Small intestine (tissue), 16 donors: ENCODE measurements at places on chromosomes 2 and 18.

- no peak for DNase-seq
These were observed 31.7 kb upstream of the COBLL1 start for GRCh38 chr2:164873210-164873908.

DNA sequence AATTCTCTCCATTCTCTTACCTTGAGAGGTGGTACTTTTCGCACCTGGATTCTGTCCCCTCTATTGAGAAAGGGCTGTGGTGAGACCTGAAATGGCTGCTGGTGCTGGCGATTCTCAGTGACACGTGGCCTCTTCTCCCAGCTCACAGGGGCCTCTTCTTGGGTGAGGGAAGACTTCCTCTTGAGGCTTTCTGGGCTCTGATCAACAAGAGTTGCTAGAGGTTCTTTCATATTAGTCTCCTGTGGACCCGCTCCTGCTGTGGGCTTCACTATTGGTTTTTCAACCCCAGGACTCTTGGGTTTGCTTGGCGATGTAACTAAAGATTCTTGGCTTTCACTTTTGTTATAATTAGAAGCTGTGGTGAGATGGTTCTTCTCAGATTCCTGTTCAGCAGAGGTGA is 76.3 kb upstream of the DTNB start:
- DNase-seq, result no peak

GRCh38 chr2:51013933-51014526 is 17.9 kb downstream of the NRXN1 start:
- no peak for DNase-seq

DNA sequence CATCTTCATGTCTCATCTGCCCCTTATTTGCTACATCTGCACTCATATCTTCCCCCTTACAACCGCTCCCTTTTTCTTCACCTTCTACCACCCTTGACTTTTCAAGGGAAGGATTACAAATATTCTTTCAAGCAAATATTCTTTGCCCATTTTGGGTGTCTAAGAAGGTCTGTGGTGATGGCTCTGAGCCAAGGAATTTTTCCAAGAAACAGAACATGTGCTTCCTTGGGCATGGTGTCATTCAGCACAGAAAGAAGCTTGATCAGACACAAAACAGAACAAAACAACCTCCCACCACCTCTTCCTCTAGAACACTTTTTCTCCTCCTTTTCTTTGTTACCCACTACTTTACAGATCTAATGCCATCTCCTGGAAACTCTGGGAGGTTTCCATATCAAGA is 313.7 kb downstream of the SATB2 start:
- DNase-seq, result no peak

- no peak for DNase-seq
These were observed 13.7 kb upstream of the GAL3ST2 start for GRCh38 chr2:241762933-241763369.

DNA sequence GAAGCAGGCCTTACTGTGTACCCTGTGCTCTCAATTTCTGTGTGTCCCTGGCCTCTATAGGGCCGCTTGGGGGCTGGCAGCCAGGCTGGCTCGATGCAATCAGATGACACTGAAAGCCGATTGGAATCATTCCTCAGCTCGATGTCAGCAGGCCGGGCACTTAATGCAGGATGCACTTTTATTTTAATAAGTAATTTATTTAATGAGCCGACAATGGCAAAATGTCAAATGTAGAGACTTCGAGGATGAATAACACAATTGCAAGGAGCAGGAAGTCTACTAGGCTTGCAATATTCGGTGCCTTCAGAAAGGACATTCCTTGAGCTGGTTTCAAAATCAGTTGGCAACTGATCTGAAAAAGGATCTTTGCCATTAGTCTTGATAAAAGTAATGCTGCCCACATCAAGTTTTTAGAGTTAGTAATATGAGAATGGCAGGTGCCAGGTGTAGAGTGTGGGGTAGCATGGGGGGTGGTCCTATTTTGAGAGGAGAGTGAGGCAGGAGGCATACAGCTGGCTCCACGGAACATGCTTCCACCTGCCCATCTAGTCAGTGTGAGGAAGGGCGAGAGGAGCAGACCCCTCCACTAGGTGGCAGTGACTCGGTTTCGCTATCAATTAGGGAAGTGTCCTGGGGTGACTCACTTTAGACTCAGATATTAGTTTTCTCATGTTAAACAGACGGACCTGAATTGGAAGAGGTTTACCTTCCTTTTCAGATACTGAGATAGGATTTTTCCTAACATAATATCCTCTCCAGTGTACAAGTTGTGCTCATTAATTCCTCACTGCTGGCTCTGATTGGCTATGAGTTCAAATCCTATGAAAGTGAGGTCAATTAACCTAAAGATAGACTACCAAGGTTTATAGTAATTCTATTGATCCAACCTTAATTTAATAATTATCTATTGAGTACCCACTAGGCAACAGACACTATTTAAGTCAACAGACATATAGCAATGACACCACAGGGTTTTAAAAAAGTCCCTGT is 80.9 kb downstream of the NABP1 start:
- peak; percentile 76 for DNase-seq

DNA sequence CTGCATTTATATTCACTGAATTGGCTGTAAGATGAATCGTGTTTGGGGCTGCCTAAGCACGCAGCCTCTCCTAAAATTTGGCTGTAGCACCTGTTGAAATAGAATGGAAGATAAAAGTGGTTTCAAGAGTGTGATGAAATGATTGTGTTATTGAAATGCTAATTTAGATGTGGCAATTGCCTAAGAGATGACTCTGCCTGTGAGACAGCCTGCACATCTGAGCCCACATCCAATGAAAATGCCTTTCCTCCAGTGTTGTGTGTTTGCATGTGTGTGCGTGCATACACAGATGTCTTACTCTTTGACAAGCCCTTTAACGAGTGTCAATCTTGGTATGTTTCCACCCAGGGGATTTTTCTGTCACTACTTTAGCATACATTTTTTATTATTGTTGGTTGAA is 346.9 kb downstream of the MEIS1 start:
- DNase-seq, result no peak

- no peak for DNase-seq
These were observed 54.0 kb downstream of the MFSD6 start for GRCh38 chr2:190462181-190462580.

DNA sequence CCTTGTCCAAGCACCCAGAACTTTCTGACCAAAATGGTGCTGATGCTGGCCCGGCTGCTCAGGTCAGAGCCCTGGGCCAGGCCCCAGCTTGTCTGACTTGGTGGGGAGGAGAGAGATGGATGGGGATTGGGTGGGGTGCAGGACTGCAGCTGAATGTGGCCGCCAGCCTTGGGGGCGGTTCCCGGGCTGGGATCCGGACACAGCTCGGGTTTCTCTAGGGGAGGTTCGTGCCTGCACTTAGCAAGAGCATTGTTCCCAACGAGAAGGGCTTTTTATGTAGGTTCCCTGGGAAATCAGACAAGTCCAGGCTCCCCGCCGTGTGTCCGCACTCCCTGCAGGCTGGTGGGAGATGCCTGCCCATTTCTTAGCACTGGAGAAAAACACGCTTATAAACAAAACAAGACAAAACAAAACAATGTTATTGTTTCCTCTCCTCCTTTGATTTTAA is 50.5 kb upstream of the HS6ST1 start:
- DNase-seq, result no peak

GRCh38 chr2:109352056-109352897 is 223.3 kb downstream of the SH3RF3 start:
- no peak for DNase-seq

DNA sequence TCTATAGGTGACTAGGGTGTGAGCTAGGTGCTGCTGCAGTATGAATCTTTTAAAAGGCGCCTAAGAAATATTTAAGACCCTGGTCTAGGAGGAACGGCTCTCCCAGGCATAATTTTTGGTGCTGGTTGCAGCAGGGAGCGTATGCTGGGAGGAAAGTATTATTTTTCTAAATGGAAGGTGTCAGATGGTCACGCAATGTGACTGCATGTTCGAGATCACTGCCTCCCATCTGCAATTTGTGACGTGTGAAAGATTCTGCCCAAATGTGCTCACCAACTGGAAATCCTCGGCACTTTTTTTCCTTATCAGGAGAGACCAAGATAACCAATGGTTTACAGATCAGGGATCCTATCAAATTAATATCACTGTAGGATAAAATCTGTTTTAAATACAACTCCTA is 95.6 kb upstream of the KLHL14 start:
- no peak for DNase-seq

GRCh38 chr2:167908786-167909185 is 338.6 kb downstream of the STK39 start:
- DNase-seq, result no peak

GRCh38 chr2:59276033-59276432 is 1034.9 kb upstream of the FANCL start:
- DNase-seq, result no peak

DNA sequence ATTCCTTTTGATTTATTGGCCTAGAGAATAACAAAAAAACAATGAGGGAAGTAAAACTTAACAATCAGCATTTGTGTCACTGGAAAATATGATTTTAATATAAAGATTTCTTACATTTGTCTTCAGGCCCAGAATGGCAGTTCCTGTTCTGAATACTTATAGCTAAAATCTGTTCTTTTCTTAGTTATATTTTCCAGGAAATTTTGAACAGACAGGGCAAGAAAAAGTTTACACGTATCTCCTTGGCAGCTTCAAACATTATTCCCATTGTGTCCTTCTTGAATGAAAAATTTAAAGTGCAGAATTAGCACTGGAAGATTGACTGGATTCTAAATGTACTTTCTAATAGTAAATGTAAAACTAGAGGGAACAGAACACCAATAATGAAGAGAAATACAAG is 1454.0 kb upstream of the PIK3C3 start:
- no peak for DNase-seq

GRCh38 chr18:1846640-1847039 is 724.7 kb downstream of the METTL4 start:
- DNase-seq, result no peak

DNA sequence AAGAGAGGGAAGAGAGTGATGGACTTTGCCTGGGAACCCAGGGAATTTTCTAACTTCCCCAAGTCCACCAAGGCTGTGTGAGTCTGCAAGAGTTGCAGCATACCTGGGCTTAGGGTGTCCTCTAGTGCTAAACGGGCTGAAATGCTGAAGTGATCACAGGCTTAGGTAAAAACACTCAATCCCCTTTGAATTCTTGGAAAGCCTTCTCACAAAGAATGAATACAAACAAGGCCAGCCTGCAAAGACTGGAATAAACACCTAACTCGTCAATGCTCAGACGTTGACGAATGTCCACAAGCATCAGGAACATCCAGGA is 30.0 kb upstream of the BMP10 start:
- no peak for DNase-seq

- no peak for DNase-seq
These were observed at the start of gene SLC14A1 for GRCh38 chr18:45723567-45724355. Gene SLC14A1, plus strand, starts transcription at chr18:45724181. Its CDS starts 6,140 bp downstream, at chr18:45730321.

DNA sequence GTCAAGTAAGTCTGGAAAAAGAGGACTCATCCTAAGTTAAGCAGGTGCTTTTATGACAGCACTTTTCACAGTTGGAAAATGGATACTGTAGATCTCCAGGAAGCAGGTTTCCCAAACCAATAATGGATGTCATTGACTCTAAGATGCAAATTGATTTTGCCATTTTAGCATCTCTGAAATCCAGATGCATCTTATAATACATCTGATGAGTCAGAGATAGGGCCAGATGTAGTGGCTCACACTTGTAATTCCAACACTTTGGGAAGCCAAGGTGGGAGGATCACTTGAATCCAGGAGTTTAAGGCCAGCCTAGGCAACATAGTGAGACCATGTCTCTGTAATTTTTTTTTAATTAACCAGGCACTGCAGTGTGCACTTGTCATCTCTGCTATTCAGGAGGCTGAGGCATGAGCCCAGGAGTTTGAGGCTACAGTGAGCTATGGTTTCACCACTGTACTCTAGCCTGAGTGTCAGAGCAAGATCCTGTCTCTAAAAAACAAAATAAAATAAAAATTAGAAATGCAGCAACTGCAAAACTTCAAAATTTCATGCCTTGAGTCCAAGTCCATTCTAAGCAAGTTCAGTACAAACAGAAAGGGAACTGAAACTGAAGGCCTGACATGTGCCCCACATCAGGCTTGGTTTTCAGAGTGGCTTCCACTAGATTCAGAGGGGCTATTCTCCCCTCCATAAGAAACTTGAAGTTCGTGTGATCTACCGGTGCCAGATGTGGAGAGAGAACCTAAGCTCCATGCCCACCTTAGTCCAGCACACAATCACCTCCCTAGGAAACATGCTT is 267.8 kb upstream of the NCKAP5 start:
- DNase-seq, result no peak

DNA sequence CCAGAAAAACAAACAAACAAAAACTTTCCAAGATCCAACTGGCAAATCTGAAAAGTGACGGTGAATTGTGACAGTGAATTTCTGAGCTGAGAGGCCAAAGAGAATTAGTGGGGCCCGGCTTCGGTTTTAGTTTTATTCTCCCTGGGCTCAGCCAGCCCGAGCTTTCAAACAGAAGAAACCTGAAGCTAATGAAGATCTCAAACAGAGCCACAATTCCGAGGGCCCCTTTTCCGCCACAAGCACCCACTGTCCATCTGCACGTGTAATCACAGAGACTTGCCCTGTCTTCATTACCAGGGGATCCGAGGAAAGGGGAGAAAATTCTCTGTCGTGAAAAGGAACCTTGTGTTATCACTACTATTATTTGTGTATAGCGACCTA is 4.2 kb upstream of the ONECUT2 start:
- peak; percentile 39 for DNase-seq

DNA sequence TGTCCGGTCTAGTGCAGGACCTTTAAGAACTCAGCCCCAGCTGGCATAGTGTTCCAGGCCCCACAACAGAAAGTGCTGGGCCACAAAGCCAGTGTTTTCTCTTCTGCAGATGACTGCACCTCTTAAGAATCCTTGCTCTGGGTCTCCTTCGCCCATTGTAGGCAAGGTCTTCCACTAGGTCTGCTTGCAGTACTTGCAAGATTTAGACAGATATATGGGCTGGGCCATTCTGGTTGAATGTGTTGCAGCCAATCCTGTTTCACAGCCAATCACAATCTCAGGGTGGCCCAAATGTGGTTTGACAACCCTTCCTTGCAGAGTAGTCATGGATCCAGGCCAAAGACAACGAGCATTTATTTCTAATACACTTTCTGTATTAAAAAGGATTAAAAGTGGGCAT is 13.1 kb upstream of the PIEZO2 start:
- no peak for DNase-seq

GRCh38 chr2:203177361-203177760 is 61.5 kb upstream of the CYP20A1 start:
- DNase-seq, result no peak

DNA sequence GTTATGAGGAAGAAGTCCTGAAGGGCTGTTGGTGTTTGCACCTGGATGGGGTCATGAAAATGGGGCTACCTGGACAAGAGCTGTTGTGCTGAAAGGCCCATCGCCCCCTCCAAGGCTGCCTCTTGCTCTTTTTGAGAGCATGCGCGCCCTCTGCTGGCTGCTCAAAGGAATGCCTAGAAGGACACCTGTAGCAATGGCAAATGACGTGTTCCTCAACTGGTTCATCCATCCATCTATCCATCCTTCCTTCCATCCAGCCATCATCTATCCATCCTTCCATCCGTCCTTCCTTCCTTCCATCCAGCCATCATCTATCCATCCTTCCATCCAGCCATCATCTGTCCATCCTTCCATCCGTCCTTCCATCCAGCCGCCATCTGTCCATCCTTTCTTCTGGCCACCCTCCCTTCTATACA is 17.2 kb upstream of the RPL31 start:
- DNase-seq, result peak; percentile 80

- DNase-seq, result peak; percentile 23
These were observed 104.4 kb upstream of the SALL3 start for GRCh38 chr18:78875016-78875777.
